Right renal cortex interstitium (tissue), 3 donors: ENCODE measurements at places on chromosomes 16 and 17. TPM values are rescaled to one million over a fixed set of nuclear protein-coding genes. Genes with fewer than 3 reads are reported as not detected.

- no peak for DNase-seq
These were observed 6.2 kb upstream of the SLC25A19 start for GRCh38 chr17:75295201-75296158.

- DNase-seq, result no peak
These were observed 31.2 kb upstream of the HAPSTR1 start for GRCh38 chr16:9060225-9060624.

- no peak for DNase-seq
These were observed 208.5 kb upstream of the TOX3 start for GRCh38 chr16:52755396-52755795.

- DNase-seq, result no peak
These were observed 103.1 kb downstream of the STX8 start for GRCh38 chr17:9472541-9472940.

GRCh38 chr17:28247671-28248555 is 71.1 kb upstream of the TMEM97 start:
- DNase-seq, result no peak

- no peak for DNase-seq
These were observed at the start of gene MAZ for GRCh38 chr16:29806099-29806579. TSS of gene MAZ (plus strand) at chr16:29806529. CDS start at chr16:29806702, 173 bp downstream.

- DNase-seq, result no peak
These were observed 121.0 kb upstream of the IRX3 start for GRCh38 chr16:54407596-54407995.

DNA sequence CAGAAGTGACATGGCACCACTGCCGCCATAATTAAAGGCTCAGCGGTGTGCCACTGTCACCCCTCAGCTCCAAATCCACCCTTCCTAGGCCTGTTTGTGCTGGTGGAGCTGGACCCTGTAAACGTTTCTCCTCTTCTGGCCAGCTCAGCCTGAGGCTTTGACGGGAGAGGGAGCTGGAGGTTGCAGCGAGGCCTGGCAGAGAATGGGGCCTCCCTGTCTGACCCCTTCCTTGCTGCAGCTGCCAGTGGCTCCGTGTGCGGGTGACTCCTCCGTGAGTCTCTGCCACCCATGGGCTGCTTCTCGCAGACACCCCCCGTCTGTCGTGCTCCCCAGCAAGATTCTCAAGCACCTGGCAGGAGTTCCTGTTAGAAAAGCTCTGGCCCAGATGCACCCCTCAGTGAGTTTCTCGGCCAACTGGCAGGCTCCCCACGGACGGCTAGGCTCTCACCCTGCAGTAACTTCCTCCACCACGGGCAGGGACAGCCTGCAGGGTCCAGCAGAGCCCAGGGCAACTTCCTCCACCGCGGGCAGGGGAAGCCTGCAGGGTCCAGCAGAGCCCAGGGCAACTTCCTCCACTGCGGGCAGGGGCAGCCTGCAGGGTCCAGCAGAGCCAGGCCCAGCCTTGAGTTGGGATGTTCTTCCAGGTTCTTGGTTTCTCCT is 4.7 kb upstream of the CHMP6 start:
- DNase-seq, result no peak

- DNase-seq, result peak; percentile 80
These were observed 46.3 kb downstream of the VMP1 start for GRCh38 chr17:59753522-59754467.

DNA sequence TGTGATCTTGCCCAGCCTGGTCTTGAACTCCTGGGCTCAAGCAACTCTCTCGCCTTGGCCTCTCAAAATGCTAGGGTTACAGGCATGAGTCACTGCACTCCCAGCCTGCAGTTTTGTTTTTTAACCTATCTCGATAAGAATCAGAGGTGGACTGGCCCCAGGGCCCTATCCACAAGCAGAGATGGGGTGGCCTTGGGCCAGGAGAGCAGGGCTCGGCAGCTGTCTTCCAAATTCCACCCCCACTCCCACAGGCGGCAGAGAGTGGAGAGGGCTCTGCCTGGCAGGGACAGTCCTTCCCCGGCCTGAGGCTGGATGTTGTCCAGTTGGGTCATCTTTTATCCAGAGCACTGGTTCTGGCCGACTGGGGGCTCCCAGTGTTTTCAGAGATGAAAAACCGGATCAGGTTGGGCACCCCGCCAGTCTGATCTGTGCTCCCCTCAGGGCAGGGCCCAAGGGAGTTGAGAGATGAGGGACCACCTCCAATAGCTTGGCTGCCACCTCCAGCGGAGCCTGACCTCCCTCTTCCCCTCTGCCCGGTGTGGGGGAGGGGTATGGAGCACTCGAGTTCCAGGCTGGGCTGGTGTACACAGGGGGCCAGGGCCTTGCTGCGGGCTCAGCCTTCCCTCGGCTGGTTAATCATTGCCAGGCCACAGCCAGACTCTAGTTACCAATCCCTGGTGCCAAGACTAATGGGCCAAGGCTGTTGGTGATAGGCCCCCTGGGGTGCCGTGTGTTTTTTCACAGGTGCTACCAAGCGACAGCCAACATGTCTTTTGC is 30.3 kb upstream of the MYO15B start:
- peak; percentile 62 for DNase-seq

GRCh38 chr16:89909777-89910716 is 8.6 kb upstream of the MC1R start:
- DNase-seq, result no peak

GRCh38 chr17:48184721-48185120 is 77.2 kb downstream of the SNX11 start:
- no peak for DNase-seq

DNA sequence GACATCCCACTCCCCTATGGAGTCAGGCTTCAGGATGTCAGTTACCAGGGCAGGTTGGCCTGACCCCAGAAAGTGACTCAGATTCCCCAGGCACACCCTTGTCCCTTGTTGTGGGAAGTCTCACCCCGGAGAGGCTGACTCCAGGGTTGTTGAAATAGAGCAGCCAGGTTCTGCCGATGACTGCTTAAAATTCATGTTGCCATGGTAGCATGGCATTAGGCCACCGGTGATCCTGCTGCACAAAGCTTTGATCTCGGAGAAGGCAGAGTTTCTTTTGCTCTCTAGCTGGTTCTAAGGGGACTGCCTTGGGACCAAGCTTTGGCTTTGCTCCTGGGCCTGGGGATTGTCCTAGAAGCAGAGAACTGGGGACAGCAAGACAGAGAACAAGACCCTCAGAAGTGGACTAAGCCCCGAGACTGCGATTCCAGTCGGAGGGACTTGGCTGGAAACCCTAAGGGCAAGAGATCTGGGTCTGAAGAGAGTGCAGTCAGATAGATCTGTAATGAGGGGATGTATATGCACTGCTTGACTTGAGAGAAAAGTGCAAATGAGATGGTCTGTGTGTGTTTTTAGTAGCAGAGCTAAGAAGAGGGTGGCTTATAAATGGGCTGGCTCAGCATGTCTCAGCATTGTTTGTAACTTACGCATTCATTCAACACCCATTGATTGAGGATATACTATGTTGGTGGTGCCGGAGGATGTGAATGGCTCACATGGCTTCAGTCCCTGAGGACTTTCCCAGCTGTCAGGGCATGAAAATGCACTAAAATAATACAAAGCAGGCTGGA is 106.9 kb downstream of the RGS9 start:
- DNase-seq, result no peak

GRCh38 chr17:47318197-47318918 is 5.4 kb upstream of the EFCAB13 start:
- no peak for DNase-seq

GRCh38 chr16:81723098-81723723 is 55.9 kb upstream of the PLCG2 start:
- DNase-seq, result peak; percentile 68

DNA sequence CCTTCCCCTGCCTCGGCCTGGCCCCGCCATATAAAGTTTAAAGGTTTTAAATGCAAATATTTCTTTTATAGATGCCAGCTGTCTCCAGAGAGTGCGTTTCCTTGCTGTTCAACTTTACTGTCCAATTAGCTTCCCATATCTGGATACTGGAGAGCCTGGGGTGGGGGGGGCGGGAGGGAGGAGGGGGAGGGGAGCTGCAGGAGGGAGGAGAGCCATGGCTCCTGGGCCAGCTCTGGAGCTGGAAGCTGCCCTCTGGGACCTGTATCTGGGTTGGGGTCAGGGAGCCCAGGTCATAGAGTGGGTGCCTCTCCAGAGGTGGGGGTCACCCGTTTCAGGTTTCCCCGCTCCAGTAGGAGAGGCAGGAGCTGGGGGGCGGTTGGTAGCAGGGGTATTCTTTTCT is 6.2 kb upstream of the GSE1 start:
- no peak for DNase-seq

CNGB1 gene
- polyA plus RNA-seq, result not detected

TAC4 gene
- 0.40 TPM for polyA plus RNA-seq

CCL3 gene
- 4.2 TPM for polyA plus RNA-seq

SP2 gene
- 21.7 TPM for polyA plus RNA-seq

KRT33A gene
- polyA plus RNA-seq, result not detected

RASD1 gene
- 0.71 TPM for polyA plus RNA-seq

HBA1 gene
- polyA plus RNA-seq, result 544 TPM

C17orf107 gene
- polyA plus RNA-seq, result 1.2 TPM
